ENCODE measurements at places on chromosomes 3 and 15.

DNA sequence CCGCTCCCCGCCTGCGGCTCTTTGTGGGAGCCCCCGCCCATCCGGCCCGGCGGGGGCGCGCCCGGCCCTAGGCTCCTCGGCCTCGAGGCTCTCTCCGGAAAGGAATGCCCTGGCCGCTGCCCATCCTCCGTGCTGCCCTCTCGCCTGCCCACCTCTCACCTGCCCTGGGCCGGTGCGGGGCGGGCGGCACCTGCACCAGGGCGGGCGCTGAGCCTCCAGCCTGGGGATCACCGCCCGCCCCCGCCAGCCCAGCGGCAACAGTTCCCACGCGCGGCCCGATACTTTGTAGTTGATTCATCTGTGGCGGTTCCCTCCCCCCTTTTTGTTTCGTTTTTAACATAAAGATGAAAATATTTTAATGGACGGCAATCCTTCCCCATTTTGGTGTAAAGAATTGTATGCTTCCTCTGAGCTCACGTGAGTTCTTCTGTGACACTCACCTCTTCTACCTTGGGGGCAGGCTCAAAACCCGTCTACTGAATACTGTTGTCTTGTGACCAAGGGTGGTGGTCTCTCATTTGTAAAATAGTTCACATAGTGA lies 1.9 kb downstream of the KLF13 start:
- peak; percentile 34 for DNase-seq

DNA sequence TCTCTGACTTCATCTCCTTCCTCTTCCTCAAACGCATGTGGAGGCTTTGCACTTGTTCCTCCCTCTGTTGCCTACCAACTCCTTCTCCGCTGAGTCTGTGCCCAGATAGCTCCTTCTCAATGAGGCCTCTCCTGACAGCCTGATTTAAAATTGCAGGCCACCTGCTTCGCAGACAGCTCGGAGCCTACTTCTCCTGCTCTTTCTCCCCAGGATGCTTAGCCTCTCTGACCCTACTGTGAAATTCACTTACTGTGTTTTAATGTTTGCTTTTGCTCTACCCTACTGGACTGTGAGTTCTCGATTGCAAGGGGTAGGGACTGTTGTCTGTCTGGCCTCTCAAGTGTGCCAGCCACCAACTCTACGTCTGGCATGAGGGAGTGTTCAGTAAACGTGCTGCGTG lies 83.4 kb downstream of the EEFSEC start:
- DNase-seq: no peak

GRCh38 chr15:52527911-52528563 lies 643 bp downstream of the MYO5A start:
- peak; percentile 16 for DNase-seq

DNA sequence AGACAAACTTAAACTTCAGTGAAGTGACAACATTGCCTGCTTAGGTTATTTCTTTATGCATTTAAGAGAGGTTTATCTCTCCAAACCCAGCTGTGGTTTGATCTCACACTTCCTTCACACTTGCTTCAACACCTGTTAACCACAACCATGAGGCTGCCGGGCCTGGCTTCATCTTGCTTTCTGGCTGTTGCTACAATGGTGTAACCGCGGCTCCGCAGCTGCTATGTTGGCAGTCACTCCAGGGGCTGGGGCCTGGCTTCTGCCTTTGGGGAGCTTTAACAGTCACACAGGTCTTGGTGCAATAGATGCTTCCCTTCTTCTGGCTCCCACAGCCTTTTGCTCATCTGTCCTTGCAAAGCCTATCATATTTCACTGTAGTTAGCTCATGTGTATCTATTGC lies 72.9 kb upstream of the MNS1 start:
- peak; percentile 7 for DNase-seq

- DNase-seq: no peak
Measured at GRCh38 chr15:101494251-101494796, 4.8 kb upstream of the PCSK6 start.

DNA sequence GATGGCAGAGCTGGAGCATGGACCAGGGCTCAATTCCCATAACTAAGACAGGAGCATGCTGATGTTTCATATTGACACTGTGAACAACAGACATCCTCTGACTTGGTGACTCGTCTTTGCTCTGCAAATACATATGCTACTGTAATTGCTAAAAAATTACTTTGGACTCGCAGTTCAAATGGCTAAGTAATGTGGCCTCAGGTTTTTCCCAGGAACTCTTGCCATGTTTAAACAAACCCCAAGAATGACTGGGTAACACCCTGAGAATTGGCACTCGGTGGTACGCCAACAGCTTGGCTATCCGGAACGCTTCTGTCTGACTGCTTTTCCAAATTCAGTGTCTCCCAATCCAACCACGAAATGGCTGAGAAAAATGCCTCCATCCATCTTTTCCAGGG lies 456.7 kb upstream of the THBS1 start:
- no peak for DNase-seq

DNA sequence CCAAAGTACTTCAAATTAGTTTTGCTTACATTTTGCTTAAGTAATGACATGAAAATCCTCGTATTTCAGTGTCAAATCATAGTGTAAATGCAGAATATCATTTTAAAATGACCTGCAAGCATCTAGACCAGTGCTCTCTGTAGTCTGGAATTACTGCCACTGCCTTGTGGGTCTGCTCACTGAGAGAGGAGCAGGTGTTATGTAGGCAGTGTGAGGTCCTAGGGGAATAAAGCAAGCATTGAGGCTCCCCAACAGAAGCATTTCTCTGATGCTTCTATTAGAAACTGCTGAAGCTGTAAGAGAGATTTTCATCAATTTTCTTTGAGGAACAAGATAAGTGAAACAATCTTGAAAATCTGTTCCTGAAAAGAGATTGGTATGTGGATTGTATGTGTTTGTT lies 253.2 kb downstream of the BBX start:
- no peak for DNase-seq

DNA sequence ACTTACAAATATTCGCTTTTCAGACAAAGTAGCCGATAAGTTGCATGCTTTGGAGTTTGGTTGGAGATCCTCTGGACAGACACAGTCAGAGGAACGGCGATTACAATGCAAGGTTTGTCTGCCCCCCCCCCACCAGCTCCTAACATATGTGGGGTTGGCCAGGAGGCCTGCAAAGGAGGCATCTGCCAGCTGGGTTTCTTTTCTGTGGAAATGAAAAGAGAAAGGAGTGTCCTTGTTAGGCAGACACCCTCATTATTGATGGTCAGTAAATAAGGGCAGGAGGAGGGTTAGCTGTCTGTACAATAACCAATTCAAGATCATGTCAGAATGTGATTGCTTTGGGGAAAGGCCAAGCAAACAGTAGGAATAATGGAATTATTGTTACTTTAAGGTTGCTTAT lies 49.1 kb downstream of the TLNRD1 start:
- DNase-seq: no peak

- no peak for DNase-seq
Measured at GRCh38 chr3:195859846-195860411, 48.2 kb upstream of the MUC4 start.

DNA sequence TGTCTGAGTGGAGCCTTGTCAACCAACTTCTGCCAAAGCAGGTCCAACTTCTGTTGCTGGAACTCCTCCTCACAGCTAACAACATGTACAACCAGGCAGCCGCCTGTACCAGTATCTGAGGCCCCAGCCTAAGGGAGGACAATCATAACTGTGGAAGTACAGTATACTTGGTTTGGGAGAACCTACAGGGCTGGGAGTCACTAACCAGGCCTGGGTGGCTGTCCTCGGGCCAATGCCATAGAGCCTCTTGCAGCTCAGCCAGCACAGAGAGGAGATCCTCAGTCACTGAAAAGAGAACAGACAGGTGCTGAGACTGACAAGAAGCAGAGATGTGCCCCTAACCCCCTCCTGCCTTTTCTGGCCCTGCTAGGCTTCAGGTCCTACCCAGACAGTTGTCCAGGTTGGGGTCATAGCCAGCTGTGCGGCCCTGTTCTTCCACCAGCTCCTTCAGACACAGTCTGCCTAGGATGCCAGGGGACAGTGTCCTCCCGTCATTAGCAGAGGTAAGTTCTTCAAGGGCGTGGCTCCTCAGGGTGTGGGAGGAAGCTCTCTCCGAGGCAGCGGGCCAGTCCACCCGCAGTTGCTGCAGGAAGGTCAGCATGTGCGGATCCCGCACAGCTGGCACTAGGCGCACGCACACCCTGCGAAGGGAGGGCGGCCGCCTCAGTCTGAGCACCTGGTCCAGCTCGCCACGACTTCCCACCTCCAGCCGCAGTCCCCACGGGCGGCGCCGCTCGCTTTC lies 980 bp downstream of the DALRD3 start:
- DNase-seq: no peak

DNA sequence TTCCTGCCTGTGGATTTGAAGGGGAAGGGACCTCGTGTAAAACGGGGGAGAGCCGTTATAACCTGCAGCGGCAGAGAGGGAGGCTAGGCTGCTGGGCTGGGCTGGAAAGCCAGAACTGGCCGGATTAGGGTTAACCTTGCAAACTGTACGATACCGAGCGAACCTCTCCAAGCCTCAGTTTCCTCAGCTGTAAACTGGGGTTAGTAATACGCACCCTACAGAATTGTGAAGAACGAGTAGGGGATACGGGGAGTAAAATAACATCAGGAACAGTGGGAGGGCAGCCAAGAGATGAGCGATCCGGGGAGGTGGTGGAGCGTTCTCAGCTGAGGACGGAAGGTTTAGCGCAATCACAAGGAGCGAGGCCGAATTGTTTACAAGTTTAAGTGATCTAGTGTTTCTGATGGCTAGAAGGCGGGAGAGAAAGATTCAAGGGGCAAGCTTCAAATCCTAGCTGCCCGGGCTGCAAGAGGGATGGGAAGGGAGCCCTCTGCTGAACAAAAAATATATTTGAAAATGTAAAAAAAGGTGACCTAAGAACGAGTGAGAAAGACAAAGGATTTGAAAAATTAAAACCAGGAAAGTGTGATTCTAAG lies 768 bp upstream of the SEMA5B start:
- DNase-seq: no peak

DNA sequence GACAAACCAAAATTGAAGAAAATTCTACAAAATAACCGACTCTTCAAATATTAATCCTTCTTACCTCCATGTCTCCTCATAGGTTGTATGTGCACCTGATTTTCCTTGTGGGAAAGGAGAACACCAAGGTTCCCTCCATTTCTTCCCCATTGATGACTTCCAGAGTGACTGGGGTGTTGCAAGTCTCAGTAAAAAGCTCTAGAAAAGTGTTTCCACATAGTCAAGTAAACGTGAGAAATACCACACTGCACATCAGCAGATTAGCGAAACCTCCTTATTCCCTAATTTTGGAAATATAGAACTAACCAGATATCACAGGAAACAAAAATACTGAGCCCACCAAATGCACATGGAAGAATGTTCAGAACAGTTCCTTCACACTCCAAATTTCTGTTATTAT lies 4.9 kb upstream of the RPN1 start:
- no peak for DNase-seq

DNA sequence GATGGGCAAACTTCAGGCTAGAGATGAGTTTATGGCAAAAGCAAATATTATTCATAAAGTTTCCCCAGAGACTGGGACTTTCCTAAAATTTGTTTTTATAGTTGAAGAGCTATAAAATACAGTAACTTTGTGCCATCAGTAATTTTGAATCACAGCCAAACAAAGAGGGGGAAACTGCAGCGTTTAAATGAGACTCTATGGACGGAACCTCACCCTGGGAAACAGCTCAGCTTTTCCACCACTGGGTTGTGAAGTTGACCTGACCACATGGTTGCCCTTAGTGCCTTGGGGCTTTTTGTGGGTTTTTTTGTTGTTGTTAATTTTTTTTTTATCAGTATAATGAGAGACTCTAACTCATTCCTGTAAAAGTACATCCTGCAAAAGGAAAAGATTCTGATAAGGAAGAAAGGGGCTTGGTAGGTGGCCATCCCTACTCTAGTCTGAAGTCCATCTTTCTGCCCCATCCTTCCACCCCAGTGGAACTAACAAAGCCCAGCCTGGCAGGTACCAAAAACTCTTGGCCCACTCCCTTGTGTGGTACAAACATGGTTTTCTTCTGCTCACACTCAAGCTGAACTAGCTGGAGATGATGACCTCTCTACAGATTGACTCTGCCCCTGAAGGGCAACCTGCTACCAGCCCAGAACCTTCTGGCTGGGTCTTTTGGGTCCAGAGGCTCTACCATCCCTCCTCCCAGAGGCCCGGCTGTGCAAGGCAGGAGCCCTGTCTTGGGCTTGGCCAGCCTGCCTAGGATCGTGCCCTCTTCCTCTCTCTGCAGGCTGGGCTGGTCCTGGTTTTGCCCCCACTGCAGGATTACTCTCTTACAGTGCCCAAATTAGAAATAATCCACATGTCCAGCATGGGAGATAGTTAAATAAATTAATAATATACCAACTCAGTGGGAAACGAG lies 41.2 kb downstream of the RLBP1 start:
- DNase-seq: no peak

DNA sequence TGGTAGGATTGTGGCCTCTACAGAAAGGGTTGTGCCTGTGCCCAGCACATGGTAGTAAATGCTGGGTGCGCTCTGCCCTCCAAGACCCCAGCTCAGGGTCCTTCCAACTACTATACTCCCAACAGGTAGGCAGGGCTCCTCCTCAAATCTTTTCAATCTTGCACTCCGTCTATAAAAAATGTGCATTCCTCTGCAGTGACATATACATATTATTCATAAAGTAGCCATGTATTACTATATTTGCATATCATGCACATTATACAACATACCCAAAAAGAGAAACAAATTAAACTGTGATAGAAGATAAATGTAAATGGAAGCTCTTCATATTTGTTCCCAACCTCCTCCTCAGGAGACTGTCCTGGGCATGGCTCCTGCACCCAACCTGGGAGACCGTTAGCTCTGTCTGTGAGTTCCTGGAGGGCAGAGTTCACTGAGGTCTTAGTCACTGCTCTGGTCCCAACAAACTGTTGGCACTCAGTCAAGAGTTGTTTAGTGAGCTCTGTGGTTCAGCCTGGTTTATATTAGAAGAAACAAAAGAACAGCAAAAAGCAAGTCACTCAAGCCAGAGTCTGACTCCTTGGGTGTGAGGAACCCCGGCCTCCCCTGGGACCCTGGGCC lies 47.7 kb upstream of the GRIP2 start:
- no peak for DNase-seq

DNA sequence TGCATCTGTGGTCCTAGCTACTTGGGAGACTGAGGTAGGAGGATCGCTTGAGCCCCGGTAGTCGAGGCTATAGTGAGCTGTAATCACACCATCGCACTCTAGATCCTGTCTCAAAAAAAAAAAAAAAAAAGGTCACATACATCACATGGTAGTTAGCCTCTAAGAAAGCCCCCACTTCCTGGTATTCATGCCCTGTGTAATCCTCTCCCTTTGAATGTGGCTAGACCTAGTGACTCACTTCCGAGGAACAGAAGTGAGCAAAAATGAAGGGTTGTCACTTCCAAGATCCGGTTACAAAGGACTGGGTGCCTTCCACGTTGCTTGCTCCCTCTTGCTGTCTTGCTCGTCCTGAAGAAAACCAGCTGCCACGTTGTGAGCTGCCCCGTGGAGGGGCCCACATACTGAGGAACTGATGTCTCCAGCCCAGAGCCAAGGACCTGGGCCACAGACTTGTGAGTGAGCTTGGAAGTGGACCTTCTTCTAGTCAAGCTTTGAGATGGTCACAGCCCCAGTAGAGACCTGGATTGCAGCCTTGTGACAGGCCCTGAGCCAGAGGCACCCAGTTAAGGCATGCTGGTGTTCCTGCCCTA lies 12.6 kb upstream of the LCTL start:
- DNase-seq: no peak

GRCh38 chr3:45670991-45671390 lies 18.2 kb upstream of the SACM1L start:
- no peak for DNase-seq

GRCh38 chr3:7798276-7798675 lies 703.3 kb upstream of the LMCD1 start:
- no peak for DNase-seq
